ENCODE measurements at places on chromosomes 2 and 18.

- DNase-seq = peak; percentile 67
Measured at GRCh38 chr2:112772322-112772721, 7.9 kb upstream of the CKAP2L start.

DNA sequence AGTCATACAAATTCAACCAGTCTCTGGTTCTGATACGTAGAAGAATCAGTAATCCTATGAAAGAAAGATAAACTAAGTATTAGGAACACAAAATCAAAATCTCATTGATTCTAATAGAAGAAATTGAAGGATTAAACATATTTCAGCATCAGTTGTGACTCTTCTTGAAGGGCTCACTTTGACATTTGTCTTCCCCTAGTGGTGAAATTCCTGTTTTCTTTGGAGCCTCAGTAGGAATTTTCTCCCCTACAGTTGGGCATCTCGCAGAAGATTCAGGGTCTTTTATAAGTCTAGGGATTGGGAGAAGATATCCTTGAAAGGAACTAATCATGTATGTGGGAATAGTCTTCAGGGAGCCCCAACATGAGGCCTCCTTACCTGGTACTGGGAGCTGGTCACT, 2.8 kb upstream of the CRYGB start:
- DNase-seq = no peak

DNA sequence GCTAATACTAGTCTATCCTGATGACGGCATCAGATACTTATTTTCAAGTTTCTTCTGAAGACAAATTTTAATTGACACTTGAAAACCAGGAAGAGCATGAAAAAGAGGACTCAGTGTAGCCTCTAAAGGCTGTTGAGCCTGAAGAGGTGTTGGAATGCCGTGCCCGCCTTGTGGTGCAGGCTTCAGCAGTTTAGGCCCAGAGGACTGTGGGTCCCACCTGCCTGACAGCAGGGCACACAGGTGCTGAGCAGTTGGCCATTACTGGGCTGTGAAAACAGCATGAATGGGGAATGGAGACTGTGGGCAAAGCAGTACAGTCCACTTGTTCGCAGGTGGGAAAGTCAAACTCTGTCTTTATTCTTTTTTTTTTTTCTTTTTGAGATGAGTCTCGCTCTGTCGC, 49.8 kb upstream of the THOC1 start:
- no peak for DNase-seq

- DNase-seq = no peak
Measured at GRCh38 chr2:201698588-201699226, at the start of gene MPP4. Gene MPP4, minus strand, starts transcription at chr2:201698644. Its CDS starts 4,690 bp downstream, at chr2:201693954.

- DNase-seq = no peak
Measured at GRCh38 chr2:5978131-5978751, 286.1 kb downstream of the SOX11 start.

DNA sequence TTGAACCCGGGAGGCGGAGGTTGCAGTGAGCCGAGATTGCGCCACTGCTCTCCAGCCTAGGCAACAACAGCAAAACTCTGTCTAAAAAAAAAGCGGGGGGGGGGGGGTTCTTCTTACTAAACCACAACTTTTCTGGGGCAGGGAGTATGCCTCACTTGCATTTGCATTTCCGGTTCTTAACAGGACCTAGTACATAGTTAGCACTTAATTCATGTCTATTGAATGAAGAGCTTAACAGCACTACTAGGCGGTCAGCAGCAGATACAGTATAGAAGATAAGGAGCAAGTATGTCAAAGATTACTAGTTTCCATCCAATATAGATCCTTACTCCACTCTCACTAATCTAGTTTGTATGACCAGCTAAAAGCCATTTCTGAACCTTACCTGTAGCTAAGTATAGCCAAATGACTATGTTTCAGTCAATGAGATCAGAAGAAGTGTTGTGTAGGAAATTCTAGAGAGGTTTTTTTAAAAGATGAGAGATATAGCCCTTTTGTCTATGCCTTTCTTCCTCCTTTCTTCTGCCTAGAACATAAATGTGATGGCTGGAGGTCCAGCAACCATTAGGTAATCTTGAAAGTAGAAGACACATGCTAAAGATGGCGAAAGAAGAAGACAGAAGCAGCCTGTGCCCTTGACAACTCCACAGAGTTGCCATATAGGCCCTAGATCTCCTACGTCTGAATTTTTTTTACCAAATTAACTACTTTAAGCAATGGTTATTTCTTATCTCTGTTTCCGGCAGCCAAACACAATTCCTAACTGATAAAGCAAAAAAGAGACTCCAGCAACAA, 11.3 kb downstream of the HYCC2 start:
- DNase-seq = no peak

- no peak for DNase-seq
Measured at GRCh38 chr18:11657152-11657551, 31.9 kb upstream of the GNAL start.

DNA sequence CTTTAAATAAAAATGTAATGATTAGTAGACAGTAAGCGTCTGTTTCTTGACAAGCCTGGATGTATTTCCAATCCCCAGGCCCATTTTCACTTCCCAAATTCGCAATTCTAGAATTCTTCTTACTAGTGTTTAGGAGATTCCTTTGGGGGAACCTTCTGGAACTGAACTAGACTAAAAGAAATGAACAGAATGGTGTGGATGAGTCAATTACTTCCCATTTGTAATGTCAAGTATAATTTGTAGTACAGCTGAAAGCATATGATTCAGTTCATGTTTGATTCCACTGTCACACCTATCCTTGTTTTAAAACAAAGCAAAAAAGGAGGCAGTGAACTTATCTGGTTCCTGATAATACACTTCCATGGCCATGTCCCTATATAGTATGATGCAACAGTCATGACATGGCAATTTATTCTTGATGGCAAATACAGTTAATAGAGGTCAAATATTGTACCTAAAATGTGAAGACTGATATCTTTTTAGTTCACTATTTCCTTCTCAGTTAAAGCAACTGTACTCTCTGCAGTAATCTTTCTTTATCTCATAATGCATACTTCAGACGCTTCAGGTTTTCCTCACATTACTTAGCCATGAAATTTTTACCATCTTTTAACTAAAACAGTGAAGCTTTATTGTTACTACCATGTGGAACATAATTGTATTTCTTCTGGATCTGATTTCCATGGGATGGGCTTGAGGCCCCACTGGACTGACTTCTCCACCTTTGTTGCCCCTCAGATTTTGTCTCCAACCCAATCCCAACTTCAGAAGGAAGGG, 2.0 kb downstream of the IDH1 start:
- DNase-seq = peak; percentile 37

- DNase-seq = no peak
Measured at GRCh38 chr2:48174503-48174902, 268.2 kb upstream of the FBXO11 start.

DNA sequence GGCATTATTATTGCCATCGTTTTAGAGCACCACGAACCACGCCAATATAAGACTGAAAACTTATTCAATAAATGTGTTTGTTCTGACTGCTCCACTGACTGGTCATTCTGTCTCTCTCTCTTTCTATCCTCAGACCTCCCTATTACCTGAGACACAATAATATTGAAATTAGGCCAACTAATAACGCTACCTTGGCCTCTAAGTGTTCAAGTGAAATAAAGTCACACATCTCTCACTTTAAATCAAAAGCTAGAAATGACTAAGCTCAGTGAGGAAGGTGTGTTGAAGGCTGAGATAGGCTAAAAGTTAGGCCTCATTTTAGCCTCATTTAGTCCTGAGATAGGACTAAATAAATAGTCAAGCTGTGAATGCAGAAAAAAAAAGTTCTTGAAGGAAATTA, 38.8 kb downstream of the G6PC2 start:
- DNase-seq = no peak

- no peak for DNase-seq
Measured at GRCh38 chr18:50469380-50469781, 90.5 kb upstream of the MAPK4 start.

DNA sequence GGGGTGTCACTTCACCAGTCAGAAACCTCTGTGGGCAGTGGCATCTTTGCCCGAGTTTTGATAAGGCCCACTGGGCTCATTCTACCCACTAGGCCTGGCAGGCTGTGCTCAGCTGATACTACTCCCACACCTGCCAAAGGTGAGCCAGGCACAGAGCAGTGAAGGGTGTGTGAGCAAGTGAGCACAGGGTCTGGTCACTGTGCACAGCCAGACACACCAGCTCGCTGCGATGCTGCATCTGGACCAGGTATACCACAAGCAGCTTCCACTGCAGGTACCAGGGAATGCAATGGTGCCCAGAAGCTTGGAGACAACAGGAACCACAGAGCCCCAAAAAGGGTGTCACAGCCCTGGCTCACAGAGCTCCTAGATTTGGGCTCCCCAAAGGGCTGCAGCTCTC, 40.6 kb upstream of the CBLN2 start:
- no peak for DNase-seq

- DNase-seq = no peak
Measured at GRCh38 chr2:102892698-102893310, 131.0 kb downstream of the TMEM182 start.

GRCh38 chr18:49249521-49249920, 210.9 kb downstream of the DYM start:
- no peak for DNase-seq

- DNase-seq = no peak
Measured at GRCh38 chr18:24936691-24937090, 415.3 kb downstream of the ZNF521 start.

DNA sequence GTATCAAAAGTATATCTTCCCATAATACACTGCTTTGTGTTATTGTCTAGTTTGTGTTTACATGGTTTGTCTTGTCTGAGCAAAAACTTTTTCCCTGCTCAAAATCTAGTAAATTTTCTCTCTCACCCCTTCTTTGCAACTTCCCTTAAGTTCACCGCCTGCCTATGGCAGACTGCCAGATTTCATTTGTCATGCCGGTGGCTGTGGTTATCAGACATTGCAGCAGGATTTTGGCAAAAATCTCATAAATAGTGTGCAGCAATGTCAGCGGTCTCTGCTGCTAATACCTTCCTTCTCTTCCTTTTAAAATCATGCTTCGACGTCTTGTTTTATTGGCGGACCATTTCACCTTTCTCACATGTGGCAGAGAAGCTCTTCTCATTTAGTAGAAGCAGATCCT, 45.6 kb upstream of the TMEM178A start:
- DNase-seq = peak; percentile 46

DNA sequence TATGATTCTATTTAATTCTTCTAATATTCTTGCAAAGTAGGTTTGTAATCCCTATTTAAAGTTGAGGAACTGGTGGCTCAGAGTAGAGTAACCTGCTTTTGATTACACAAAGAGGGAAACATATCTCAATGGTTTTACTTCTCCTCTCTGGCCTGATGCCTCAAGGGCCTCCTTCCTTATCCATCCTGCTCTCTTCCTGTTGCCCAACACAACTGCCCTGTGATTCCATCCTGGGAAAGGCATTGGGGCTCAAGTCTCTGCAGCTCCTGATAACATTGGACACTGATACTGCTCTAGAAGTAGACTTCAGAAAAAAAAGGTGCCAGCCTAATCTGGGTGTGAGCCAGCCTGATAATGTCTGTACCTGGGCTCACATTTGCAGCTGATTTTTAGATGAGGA, 75.8 kb downstream of the RDH14 start:
- no peak for DNase-seq

GRCh38 chr2:8219631-8220355, 462.1 kb upstream of the ID2 start:
- DNase-seq = no peak

DNA sequence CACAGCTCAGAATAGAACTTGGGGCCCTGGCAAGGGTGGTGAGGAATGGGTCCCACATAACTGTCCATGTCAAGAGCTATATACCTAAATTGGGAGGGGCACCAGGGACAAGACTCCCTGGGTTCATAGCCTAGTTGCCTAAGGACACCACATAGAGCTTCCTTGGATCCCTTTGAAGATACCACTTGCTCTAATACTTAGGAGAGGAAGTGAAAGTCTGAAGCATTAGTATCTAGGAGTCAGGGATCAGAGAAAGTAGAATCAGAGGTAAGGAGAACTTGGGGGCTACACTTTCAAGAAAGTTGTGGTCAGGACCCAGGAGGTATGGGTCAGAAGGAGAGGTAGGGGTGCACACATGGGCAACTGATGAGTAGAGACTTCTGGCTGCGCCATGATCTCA, 318.2 kb upstream of the SLC39A10 start:
- no peak for DNase-seq

DNA sequence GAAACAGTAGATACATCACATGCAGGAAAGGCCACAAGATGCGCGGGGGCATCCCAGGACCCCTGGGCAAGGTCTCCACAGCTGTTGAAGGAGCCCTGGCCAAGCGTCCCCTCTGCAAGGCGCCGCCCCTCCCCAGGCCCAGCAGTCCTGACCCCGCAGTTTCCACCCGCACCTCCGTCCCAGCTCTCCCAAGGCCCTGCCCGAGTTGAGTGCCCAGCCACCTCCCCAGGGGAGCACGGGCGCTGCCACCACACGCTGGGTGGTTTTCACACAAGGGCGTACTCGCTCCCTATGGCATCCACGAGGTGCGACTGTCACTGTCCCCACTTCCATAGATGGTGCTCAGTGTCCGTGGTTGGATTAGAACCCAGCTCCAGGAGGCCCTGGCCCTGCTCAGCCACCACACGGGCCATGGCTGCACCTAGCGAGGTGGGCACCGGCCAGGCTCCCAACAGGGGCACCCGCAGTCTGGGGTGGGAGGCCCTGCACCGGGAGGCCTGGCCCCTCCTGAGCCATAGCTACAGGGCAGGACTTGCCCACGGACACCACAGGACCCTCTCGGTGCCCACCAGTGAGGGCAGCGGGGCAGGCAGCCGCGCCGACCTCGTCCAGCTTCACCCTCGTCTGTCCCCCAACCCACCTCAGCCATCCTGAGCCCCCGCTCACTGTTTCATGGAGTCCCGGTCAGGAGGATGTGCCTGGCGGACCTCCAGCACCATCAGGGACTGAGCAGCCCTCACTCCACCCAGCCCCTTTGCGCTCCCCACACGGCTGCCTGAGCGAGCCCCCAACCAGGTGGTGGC, 36.0 kb downstream of the KIF1A start:
- no peak for DNase-seq

- DNase-seq = no peak
Measured at GRCh38 chr2:69167469-69167822, 154.5 kb downstream of the ANTXR1 start.
